ENCODE measurements at places on chromosomes 7 and 10.

DNA sequence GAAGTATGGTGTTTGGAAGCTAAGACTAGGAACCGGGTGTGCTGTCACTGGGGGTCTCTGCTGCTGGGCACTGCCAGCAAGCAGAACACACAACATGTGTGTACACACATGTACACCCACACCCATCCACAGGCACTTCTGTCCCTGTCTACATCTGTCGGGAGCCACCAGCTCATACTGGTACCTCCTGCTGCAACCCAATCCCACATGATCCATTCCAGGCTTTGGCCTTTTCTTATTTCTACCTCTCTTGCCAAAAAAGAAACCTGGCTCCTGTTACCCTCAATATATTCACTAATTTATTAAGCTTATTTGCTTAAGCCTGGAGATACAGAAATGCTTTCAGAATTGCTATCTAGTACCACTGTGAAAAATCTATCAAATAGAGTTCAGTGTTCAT, 246.0 kb downstream of the DIP2C start:
- DNase-seq: no peak

DNA sequence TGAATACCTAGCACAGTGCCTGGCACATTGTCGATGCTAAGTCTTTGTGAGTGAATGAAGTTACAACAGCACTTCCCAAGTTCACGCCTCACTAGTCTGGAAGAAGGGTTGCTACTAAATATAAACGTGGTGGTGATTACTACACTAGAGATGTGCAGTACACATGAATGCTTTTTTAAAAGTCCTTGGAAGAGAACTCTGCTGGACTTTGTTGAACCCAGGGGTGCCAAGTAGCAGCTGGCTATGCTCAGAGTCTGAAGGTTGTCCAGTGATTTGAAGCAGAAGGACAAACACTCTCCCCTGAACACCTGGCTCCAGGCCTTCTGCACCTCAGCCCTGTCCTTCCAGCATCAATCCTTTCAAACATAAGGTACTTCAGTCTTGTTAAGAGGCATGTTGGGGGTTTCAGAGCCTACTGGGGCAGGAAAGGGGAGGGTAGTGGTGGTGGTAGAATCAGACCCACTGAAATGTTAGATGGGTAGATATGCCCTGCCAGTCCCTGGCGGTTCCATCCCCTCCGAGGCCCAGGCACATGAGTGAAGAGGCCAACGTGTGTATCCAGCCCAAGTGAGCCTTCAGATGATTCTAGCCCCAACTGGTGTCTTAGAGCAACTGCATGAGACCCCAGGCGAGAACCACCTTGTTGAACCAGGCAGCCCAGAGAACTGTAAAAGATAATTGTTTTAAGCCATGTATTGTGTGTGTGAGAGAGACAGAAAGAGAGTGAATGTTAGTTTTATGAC, 94.4 kb downstream of the TAX1BP1 start:
- no peak for DNase-seq

GRCh38 chr10:72126184-72126871, 38.0 kb upstream of the SPOCK2 start:
- DNase-seq: peak; percentile 40

DNA sequence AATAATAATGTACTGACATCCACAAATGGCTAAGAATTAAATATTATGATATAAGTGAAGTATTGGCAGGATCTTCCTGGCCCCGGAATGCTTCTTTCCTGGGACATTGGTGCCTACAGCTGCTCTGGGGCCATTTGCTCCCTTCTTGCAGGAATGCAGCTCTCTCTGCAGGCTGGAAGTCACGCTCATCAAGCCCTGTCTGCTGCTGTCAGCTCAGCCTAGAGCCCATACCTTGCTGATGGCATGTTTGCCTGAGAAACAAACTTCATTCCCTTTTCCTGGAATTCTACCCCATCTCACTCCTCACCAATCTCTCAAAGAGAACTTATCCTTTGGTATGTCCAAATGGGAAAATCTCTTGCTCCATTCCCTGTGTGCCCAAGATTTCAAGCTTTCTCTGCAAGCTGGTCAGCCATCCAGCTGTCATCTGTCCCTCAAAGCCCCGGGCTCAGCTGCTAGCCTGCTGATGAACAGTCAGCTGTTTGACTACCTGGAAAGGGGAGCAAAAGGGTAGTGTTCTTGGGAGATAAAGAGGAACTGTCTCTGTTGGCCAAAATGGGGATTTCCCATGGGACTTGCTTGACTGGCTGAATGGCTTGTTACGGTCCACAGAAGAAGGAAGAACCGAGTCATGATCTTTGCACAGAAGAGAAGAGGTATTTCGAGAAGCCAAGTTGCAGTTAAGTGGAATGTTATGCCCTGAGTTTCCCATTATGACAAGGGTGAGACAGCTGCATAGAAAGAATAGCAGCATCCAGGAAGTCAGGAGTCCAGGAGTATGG, 12.0 kb upstream of the RASSF4 start:
- DNase-seq: no peak

DNA sequence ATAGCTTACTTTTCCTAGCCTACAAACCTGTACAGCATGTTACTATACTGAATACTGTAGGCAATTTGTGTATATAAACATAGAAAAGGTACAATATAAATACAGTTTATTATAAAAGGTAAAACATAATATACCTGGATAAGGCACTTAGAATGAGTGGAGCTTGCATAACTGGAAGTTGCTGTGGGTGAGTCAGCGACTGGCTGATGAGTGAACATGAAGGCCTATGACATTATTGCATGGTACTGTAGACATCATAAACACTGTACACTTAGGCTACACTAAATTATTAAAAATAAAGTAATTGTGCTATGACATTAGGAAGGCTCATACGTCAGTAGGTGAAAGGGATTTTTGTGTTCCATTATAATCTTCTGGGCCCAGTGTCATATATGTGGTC, 228.8 kb downstream of the HDAC9 start:
- DNase-seq: no peak

- DNase-seq: peak; percentile 22
These were observed 474 bp upstream of the NSMCE4A start for GRCh38 chr10:121975295-121976086.

DNA sequence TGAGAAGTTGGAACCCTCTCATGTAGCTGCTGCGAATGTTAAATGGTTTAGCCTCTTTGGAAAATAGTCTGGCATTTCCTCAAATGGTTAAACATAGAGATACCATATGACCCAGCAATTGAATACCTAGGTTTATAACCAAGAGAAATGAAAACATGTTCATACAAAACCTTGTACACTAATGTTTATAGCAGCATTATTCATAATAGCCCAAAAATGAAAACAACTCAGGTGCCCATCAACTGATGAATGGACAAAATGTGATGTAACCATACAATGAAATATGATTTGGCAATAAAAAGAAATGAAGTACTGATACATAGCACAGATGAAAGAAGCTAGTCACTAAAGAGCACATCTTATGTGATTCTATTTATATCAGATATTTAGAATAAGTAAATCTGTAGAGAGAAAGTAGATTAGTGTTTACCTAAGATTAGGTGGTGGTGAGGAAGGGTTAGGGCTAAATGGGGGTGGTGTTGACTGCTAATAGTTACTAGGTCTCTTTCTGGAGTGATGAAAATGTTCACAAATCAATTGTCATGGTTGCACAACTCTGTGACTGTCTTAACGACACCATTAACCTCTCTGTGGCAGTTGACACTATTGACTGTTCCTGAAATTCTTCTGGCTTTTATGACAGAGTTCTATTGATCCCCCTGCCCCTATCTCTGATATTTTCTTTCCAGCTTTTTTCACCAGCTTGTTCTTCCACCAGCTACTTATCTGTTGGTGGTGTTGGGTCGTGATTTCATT, 35.2 kb downstream of the VCL start:
- DNase-seq: no peak

GRCh38 chr10:25261558-25261957, 86.8 kb downstream of the GPR158 start:
- no peak for DNase-seq

- DNase-seq: no peak
These were observed 103.1 kb downstream of the ANK3 start for GRCh38 chr10:60286559-60286958.

DNA sequence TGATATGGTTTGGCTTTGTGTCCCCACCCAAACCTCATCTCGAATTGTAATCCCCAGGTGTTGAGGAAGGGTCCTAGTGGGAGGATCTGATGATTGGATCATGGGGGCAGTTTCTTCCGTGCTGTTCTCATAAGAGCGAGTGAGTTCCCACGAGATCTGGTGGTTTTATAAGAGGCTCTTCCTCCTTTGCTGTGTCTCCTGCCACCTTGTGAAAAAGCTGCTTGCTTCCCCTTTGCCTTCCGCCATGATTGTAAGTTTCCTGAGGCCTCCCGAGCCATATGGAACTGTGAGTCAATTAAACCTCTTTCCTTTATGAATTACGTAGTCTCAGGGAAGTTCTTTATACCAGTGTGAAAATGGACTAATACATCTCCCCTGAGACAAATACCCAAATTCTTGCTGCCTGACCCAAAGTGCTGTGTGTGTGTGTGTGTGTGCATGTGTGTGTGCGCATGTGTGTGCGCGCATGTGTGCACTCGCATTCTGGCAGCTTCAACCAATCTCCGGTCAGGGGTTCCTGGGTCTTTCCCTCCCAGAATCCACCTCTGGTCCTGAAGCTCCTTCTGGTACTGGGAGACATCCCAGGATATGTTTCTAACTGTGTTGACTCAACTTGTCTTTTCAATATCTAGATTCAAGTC, 98.1 kb upstream of the LRRC4 start:
- DNase-seq: peak; percentile 32

GRCh38 chr10:102004376-102004775, 51.6 kb downstream of the ARMH3 start:
- DNase-seq: no peak

GRCh38 chr10:17290226-17290625, 62.2 kb downstream of the VIM start:
- DNase-seq: peak; percentile 45

DNA sequence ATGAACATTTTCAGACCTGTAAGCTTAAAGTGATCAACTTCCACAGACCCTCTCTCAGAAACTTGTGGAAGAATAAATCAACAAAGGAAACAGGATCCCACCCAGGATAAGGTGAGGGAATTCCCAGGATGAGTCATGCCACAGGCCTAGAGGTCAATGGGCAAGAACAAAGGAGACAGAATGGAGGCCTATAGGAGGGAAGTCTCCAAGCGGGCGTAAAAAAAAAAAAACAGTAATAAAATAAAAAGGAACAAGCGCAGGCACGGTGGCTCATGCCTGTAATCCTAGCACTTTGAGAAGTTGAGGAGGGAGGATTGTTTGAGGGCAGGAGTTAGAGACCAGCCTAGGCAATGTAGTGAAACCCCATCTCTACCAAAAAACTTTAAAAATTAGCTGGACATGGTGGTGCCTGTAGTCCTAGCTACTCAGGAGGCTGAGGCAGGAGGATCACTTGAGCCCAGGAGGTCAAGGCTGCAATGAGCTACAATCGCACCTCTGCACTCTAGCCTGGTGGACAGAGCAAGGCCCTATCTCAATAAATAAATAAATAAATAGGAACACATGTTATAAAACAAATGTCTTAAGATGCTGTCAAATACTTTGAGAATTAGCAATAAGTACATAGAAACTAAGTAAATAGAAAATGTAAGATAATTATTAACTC, 8.4 kb downstream of the SORBS1 start:
- DNase-seq: no peak

DNA sequence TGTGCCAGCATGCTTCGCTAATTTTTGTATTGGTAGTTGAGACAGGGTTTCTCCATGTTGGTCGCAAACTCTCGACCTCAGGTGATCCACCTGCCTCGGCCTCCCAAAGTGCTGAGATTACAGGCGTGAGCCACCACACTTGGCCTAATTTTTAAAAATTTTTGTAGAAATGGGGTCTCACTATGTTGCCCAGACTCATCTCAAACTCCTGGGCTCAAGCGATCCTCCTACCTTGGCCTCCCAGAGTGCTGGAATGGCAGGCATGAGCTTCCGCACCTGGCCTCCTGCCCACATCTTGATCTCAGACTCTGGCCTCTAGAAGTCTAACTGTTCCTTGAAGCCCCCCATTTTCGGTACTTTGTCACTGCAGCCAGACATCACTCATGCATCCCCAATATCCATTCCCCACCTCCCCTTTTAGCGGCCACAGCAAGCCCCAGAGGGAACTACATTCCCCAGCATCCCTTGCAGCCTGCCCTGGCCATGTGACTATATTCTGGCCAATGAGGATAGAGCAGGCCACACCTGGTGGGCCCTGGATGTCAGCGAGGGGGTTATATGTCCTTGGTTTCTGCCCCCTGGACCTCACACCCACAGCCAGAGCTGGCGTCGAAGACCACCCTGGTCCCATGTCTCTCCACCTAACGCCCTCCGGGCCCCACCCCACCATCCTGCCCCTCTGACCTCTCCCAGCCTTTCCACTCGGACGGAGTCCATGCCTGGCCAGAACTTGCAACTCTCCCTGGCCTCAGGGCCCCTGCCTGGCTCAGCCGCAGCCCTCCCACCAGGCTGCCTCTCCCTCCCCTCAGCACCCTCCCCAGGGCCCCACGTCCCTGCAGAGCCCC, 33.8 kb downstream of the MICALL2 start:
- DNase-seq: no peak

DNA sequence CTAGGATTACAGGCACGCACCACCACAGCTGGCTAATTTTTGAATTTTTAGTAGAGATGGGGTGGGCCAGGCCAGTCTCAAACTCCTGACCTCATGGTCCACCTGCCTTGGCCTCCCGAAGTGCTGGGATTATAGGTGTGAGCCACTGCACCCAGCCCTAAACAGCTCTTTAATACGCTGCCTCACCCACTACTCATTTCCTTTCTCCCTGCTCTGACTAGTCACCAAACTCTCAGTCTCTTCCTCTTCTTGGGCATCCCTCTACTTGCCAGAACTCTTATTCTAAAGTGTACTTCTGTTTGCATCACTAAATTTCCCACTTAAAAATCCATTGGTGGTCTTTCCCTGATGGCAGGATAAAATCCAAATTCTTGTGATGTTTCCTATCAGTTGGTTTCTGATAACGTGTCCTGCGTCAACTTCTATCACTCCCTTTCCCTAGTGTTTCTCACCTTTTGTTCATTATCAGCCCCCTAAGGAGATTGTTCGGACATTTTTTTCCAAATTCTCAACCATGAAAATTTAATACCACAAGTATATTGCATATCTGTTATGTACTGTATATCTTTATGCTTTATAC, 124.7 kb downstream of the CUBN start:
- DNase-seq: no peak

DNA sequence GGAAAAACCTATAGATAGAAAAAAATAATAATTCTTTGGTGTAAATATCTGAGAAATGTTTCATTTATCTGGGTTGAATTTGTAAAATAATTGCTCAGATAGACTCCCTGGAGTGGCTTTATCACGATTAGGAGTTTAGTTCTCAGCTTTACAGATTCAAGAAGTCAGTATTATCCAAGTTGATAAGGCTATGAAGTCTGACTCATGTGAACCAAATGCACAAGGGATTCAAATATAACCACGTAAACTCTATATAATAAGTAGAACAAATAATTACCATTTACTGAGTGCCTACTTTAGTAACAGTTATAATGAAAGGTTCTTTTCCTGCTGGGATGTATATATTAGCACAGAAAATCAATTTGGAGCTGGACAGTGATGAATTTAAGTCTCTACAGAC, 290.4 kb downstream of the PRKG1 start:
- no peak for DNase-seq

- no peak for DNase-seq
These were observed 96.7 kb downstream of the HTR5A start for GRCh38 chr7:155166673-155167370.

Measured in KBM-7 (cell line).